ENCODE measurements at places on chromosomes 5 and 9.

GRCh38 chr5:4370218-4370617 lies 769.9 kb upstream of the ADAMTS16 start:
- DNase-seq, result no peak

DNA sequence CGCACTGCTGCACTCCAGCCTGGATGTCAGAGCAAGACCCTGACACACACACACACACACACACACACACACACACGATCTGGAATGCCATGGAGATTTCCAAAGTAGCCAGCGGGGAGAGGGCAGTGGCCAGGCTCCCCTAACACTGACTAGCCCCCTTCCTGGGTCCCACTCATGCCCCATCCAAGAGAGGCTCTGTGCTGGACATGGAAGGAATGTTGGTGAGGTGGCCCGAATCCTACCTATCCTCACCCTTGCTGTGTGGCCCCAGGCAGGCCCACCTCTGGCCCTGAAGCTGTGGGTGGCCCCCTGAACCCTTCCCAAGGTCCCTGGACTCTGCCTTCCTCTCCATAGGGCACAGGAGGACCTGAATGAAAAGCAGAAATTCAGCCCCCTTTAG lies 7.3 kb downstream of the BRD3 start:
- no peak for DNase-seq

DNA sequence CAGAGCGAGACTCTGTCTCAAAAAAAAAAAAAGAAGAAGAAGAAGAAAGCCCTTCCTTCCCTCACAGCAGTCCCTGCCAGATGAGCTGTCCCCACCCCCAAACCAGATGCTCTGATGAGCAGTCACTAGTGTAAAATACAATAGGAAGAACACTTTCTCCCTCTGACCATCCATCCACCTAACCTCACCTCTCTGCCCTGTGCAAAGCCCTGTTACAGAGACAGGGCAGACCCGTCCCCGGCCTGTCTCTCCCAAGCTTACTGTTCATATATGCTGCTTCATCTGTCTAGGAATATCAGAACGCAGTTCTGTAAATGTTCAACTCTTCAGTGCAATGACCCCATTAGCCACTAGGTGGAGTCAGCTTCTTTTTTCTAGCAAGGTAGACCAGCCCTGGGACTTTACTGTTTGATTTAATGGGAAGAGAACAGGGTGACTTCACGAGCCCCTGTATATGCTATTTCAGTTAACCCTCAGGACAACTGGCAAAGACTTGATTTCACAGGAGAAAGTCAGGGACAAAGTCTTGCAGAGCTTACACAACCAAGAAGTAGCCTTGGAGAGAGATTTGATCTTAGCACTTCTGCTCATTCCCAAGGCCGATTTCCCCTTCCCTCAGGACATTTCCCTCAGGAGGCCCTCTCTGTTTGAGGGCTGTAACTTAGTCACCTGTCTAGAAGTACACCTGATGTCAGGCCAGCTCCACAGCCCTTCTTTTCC lies 14.9 kb upstream of the FGFR4 start:
- DNase-seq, result peak; percentile 60

- DNase-seq, result no peak
These were observed 63.6 kb upstream of the VCAN start for GRCh38 chr5:83407931-83408330.

DNA sequence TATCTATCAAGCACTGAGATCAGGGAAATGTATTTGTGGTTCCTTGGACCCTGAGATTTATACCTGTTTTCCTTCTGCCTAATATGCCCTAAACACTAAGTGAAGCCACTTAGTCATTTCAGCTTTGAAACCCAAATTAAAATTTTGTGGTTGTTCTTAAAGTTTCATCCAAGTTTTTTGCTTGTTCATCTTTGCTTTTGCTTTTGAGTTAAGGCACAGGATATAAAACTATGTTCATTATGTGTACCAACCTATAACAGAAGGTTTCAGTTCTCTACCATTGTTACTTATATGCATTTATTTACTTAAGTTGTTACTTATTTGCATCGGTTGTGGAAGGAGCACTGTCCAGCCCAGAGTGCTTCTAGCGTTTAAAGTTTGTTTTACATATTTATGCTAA lies 382.3 kb downstream of the PTPRD start:
- no peak for DNase-seq

GRCh38 chr5:111743512-111743911 lies 13.5 kb downstream of the NREP start:
- DNase-seq, result no peak

- peak; percentile 51 for DNase-seq
These were observed 48.1 kb downstream of the THBS4 start for GRCh38 chr5:80083101-80083890.

DNA sequence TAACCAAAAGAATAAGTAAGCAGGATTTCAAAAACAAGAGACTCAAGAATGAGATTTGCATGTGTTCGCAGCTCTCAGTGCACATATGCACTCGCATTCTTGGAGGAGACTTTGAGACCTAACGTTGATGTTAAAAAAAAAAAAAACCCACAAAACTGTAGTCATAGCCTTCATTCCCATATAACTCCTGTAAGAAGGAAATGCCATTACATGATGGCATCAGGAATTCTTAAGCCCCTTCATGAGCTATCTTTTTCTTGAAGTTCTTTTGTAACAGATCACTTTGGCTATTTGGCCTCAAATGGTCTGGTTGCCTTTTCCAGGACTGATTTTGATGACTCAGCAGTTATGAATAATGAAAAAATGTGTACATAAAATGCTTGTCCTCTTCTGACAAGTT lies 113.8 kb downstream of the ALDH1A1 start:
- no peak for DNase-seq

DNA sequence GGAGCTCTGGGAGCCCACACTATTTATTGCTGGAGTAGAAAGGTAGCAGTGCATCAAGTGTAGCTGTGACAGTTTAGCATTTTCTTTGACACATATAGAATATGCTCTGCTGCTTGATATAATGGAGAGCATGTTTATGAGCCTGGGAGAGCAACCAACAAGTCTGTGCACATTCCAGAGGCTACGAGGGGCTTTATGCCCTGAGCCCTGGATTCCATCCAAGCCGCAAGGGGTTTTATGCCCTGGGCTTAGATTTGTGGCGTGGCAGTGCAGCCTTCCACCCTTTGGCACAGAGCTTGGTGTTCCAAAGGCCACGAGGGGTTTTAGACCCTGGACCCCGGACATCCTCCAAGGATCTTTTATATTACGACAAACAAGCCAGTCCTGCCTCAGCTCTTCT lies 14.6 kb downstream of the CDH6 start:
- no peak for DNase-seq

DNA sequence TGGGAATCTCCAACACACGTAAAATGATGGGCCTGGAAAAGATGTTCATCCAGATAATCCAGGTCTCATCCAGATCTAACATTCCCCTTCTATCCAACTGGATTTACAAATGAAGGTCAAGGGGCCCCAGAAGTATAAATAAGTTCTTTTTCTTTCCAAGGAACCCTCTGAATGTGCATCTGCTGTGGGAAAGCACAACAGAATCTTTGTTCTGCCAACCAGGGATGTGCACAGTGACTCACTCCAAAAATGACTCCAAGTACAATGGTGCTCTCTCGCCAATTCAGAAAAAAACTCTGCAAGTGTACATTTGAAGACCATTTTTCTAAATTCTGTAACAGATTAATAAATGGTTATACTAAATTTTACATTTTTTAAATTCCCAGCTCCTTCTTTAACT lies 12.4 kb downstream of the RAPGEF6 start:
- DNase-seq, result no peak

DNA sequence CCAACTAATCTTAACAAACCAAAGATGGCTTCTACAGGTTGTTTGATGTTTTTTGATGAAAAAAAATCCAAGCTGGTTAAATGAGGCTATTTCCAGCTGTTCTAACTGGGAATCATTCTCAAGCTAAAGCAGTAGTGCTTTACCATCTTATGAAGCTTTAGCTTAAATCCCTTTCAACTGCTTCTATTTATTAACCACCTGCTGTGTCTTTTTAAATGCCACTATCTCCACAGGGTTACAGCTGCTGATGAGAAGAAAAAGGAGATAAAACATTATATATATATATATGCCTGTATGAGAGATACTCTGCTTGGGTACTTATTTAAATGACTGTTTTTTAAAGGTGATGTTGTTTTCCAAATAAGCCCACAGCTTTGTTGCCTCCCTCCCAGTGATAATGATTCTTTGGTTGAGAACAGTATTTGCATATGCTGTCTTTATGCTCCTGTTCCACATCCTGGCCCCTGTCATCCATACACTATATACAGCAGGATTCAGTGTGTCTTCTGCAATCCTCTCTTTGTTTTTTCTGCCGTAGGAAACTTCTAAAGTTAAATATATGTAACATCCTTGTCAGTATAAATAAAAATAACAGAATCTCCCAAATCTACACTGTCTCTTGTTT lies 164.0 kb downstream of the PAM start:
- DNase-seq, result no peak

GRCh38 chr5:90473396-90474234 lies 956 bp downstream of the MBLAC2 start:
- peak; percentile 8 for DNase-seq

GRCh38 chr5:40221796-40222195 lies 457.9 kb upstream of the PTGER4 start:
- DNase-seq, result no peak

DNA sequence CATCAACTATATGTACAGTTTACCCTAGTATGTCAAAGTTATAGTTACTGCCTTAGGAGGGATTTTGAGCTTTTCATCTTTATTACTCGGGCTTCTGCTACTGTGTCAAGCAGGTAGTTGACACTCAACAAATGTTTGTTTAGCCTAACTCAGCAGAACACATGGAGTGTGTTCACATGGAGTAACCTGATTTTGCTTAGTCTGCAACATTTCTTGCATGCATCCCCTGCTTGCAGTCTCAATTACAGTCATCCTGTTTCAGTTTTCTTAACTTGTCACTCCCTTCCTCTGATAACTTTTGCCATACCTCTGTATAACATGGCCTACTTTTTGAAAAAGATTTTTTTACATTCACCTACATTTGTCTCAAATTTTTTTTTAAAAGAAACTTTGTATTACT lies 135.5 kb downstream of the NMUR2 start:
- DNase-seq, result no peak

DNA sequence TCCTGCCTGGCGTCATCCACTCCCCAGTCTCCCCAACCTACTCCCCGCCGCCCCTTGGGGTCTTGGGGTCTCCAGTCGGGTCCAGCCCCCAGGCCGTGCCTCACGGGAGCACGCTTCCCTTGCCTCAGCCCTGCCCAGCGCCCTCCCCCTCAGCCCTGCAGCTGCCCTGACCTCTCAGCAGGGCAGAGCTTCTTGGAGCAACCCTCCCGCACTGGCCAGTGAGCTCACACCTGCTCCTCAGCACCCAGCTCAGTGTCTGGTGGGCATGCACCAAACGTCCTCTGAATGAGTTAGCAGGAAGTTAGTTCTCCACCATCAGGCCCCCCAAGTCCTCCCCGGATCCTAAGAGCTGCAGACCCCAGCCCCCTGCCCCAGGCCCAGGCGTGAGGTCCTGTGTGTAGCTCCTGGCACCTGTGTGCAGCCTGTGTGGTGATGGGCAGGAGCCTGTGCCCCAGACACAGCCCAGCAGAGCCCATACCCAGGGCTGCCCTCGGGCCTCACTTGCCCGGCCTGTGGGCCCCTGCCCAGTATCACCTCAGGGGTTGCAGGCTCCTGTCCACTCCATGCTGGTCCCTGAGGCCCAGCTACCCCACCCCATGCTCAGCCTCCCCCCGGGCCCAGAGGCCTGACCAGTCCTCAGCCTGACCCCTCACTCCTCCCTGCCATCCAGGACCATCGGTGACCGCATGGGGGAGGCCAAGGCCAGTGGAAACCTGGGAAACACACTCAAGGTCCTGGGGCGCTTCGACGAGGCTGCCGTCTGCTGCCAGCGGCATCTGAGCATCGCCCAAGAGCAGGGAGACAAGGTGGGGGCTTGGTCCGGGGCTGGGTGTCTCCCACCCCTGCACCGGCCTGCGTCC lies 8.2 kb downstream of the GPSM1 start:
- no peak for DNase-seq

DNA sequence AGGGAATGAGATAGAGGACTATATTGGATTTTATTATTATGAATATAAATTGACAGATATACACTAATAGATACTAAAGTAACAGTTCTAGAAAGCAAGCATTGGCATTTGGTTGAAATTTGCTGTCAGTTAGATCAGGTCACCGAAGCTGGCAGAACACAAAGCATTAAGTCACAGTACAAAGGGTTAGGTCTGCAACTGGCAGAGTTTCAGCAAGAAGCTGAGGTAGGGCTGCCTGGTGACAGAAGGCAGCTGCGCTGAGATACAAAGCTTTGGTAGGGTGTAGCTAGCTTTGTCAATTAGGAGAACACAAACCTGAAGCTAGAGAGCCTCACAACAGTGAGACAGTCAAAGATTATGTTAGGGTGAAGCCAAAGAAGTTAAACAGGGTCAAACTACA lies 6.3 kb upstream of the CSNK1G3 start:
- no peak for DNase-seq

DNA sequence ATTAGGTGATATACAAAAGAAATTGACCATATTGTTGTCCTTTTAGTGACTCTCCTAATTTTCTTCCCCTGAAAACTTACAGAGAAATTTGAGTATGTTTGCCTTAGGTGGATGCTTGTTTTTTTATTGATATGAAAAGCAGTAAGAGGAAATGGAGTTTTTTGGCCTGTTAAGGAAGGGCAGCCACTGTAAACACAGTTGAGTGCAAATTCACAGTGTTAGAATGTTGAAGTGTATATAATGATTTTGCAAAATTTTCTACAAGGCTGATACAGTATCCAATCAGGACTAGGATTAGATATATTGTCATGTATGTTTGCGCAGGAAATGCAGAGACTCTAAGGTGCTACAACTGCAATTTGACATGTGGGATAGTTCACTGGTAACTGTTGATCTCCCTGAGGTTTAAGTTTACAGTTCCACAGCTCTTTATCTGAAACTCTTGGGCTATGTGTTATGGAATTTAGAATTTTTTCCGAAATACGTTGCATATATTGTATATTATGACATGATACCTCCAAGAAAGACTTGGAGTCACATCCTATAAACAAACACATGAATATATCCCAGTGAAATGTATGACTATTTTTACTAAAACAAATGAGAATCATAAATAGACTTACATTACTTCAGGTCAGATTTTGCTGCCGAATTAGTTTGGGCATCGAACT lies 62.5 kb downstream of the FXN start:
- no peak for DNase-seq

DNA sequence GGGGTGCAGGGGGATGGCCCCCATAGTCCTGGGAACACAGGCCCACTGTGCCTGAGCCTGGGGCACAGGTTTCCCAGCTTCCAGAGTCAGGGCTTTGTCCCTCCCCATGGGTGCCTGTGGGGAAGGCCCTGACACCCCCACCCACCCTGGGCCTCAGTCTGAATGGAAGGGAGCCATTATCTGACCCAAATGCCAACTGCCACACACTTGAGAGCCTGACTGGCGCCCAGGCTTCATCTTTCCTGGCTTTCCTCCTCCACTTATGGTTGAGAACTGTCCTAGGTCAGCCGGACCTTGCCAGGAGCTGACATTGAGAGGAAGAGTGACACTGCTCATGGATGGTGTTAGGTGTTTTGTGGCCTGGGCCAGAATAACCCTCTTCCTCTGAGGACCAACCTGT lies 24.0 kb downstream of the SH3PXD2B start:
- DNase-seq, result no peak
